ENCODE measurements at places on chromosomes 3 and 15. TPM values are rescaled to one million over a fixed set of nuclear protein-coding genes. Genes with fewer than 3 reads are reported as not detected.

DNA sequence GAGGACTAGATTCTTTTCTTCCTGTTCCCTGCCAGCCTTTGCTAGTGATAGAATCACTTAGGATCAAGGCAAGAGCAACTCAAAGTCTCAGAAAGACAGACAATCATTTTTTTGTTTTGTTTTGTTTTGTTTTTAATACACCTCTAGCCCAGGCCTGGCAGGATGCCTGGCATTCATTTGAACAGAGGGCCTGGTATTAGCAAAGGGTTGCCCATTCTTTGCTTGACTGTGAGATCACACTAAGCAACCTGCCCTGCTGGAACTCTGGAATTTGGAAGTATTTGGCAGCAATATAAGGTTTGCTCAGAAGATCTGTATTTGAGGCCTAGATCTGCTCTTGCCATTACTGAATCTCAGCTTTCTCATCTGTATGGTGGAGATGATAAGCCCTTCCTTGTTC, 21.8 kb upstream of the ATP13A5 start:
- H3K4me1 ChIP-seq, result no peaks in the 10 kb centered on the region
- H3K27me3 ChIP-seq, result no peaks in the 10 kb centered on the region
- no peak overlapping the region for H3K27ac ChIP-seq

GRCh38 chr3:150238995-150239619, 169.0 kb upstream of the TSC22D2 start:
- no peak overlapping the region for H3K4me3 ChIP-seq
- H3K4me1 ChIP-seq, result peaks cover 42% of the 10 kb centered on the region
- no peak for DNase-seq
- peak overlapping the region; percentile 88 for H3K27ac ChIP-seq
- no peaks in the 10 kb centered on the region for H3K27me3 ChIP-seq

GRCh38 chr3:186209810-186210752, 101.2 kb upstream of the ETV5 start:
- no peak for DNase-seq
- no peak overlapping the region for H3K4me3 ChIP-seq
- H3K36me3 ChIP-seq, result no peaks in the 10 kb centered on the region

GRCh38 chr15:88908697-88909621, 4.2 kb downstream of the MFGE8 start:
- H3K4me1 ChIP-seq, result peaks cover 79% of the 10 kb centered on the region
- peak overlapping the region; percentile 99 for H3K4me3 ChIP-seq
- no peaks in the 10 kb centered on the region for H3K27me3 ChIP-seq
- peak overlapping the region; percentile 98 for H3K27ac ChIP-seq
- peaks cover 47% of the 10 kb centered on the region for H3K36me3 ChIP-seq
- DNase-seq, result no peak

The BFSP2 gene
- total RNA-seq, result not detected

The FBXO40 gene
- not detected for total RNA-seq

The SPSB4 gene
- total RNA-seq, result 0.41 TPM

All from thoracic aorta (tissue), 2 donors.